ENCODE measurements at places on chromosomes 3 and 15. TPM values are rescaled to one million over a fixed set of nuclear protein-coding genes. Genes with fewer than 3 reads are reported as not detected.
A peak's percentile ranks its signal among the peaks of the same experiment; 100 is the strongest.

- no peak for DNase-seq
Measured at GRCh38 chr3:169759256-169759655, 5.6 kb downstream of the TERC start.

DNA sequence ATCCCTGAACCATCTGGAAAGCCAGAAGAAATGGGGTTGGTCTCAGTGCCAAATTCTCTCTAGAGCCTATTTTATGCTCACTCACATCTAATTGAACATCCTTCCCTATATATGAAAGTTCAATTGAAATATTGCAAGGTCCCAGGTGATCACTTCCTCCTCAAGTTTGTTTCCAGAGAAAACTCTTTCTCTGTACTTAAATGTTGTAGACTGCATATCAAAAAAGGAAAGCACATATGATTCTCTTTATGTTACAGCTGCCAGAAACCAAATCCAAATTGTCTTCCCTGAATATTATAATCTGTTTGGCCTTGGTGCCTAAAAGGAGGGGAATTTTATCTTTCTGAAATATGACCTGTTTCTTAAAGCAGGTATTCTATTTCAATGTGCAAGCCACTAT lies 93.3 kb downstream of the SHOX2 start:
- no peak for DNase-seq

DNA sequence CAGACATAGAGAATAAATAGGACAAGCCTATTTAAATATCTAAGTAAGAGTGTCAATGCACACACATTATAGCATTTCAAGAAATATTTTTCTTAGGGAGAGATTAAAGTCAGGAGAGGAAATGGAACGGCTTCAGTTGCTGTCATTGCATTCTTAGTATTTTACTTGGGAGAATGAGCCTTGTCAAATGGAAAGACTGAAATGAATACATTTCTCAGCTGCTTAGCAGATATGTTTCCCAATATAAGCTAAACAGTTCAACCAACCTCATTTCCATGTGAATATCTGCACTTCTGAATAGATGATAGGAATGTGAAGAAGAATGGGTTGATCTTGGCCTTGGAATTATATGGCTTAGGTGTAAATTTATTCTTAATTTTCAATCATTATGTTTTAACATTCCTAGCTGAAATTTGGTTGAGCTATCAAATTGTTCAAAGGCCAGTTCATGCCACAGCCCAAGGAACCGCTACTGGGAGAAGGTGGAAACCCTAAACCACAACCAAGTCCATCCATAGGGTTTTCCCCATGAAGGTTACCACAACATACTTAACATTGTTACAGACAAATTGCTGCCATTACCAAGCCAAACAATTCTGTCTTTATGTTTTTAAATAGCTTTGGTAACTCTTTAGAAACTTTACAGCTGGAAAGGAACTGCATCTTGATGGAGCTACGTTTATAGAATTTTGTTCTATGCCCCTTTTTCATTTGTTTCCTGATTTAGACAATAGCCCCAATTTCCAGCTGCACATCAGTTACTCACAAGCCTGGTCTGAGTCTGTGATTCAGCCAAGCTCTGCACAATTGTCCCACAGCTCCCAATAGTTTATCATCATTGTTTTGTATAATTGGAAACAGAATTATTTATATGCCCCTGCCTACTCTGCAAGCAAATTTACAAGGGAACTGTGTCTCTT lies 459.6 kb downstream of the MECOM start:
- DNase-seq, result no peak

DNA sequence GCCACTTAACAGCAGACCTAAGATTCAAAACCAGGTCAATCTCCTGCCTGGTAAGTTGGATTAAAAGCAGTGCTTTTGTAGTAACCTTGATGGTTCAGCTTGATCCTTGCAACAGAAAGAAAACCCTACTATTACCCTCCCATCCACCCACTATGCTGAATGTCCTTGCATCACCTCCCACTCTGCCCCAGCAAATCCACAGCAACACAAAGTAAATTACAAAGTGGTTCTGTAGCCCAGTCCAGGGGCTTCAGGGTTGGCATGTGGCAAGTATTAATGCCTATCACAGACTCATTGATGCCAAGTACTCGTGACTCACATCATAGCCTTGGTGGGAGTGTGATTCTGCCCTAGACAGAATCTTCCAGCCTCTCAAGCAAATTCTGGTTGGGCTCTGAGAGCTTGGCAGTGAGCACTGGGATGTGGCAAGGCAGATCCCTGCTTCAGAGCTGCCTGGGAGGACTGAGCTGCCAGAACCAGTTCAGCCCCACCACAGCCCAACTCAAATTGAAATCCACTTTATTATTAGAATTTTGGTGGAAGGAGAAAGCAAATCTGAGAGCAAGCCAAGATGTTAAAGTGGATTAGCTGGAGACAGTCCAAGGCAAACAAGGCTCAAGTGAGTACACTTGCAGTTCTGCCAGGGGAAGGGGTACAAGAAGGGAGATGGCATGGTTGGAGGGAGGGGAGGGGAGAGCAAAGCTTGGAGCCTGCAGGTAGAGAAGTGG lies 225.8 kb upstream of the UMPS start:
- DNase-seq, result peak; percentile 27

GRCh38 chr3:192608726-192609600 lies 118.4 kb downstream of the FGF12 start:
- DNase-seq, result no peak

- no peak for DNase-seq
Measured at GRCh38 chr3:68793759-68794701, 138.3 kb downstream of the TAFA4 start.

DNA sequence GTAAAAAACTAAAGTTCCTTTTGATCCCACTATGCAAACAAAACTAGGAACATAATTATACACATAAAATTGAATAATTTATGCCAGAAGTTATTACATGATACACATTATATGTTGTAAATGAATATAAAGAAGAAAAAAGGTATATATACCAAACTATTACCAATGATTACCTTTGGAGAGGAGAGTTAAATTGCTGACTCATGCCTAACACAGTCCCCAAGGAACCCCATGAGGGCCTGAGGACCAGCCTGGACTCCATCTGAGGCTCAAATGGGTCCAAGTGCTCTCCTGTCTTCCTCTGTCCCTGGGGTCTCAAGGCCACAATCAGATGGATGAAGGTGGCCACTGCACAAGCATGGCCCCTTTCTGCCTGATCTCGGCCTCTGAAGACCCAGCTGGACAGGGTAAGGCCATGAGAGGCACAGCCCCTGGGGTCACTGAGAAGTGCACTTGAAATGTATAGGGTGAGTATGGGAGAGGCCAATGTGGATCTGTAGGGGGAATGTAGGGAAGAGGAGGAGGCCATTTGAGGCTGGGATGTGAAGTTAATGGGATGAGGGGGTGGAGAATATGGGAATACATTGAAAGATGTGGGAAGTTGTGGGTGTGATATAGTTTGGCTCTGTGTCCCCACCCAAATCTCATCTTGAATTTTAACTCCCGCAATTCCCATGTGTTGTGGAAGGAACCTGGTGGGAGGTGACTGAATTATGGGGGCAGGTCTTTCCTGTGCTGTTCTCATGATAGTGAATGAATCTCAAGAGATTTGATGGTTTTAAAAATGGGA lies 1.1 kb upstream of the IQCF1 start:
- DNase-seq, result no peak

GRCh38 chr3:100966049-100966491 lies 27.2 kb downstream of the ABI3BP start:
- DNase-seq, result peak; percentile 15

GRCh38 chr3:59788133-59788532 lies 738.3 kb upstream of the CFAP20DC start:
- DNase-seq, result no peak

DNA sequence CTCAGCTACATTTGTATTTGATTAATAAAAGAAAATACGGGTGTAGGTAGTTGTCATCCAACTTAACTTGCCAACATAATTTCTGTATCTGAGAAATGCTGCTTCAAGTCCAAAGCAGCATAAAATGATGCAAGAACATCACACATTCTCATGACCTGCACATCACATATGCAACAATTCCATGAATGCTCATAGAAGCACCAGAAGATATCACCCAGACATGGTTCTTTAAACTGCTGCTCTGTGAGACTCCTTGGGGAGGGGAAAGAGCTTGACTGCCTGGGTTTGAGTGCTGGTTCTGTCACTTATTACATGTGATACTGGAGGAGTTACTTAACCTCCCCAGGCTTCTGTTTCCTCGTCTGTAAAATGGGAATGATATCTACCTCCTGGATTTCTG lies 39.4 kb downstream of the CHST14 start:
- no peak for DNase-seq

GRCh38 chr15:37041042-37041441 lies 59.3 kb downstream of the MEIS2 start:
- no peak for DNase-seq

DNA sequence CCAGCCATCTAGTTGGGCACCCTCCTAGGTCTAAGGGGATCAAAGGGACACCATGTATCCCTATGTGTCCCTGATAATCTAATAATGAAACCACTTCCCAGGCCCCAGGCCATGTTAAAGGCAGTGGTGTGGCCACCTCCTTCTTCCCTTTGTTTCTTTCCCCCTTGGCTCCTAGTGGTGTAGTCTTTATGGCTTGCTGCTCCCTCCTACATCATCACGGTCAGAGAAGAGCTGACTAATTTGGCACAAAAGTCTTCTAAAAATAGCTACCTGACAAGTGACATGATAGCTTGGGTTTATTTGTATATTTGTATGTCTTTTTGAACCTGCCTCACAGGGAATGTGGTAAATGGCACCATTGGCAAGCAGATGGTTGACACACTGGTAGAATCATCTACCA lies 131.0 kb upstream of the CHRM5 start:
- no peak for DNase-seq

GRCh38 chr3:62585861-62586260 lies 212.5 kb upstream of the FEZF2 start:
- DNase-seq, result no peak

- no peak for DNase-seq
Measured at GRCh38 chr15:27043770-27044169, 72.8 kb downstream of the GABRG3 start.

GRCh38 chr3:31839144-31839917 lies 141.7 kb downstream of the OSBPL10 start:
- no peak for DNase-seq

DNA sequence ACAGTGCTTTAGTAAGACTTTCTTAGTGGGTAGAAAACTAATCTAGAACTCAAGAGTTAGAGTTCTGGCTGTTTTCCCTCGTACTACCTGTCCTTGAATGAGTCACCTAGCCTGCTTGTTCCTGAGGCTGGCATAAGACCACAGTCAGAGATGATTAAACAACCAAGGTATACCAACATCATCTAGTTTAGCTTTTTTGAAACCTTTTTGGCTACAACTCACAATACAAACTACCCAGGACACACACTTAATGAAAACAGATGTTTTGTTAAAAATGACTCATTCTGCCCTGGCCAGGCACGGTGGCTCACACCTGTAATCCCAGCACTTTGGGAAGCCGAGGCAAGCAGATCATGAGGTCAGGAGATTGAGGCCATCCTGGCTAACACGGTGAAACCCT lies 4.6 kb downstream of the MCCC1 start:
- DNase-seq, result no peak

DNA sequence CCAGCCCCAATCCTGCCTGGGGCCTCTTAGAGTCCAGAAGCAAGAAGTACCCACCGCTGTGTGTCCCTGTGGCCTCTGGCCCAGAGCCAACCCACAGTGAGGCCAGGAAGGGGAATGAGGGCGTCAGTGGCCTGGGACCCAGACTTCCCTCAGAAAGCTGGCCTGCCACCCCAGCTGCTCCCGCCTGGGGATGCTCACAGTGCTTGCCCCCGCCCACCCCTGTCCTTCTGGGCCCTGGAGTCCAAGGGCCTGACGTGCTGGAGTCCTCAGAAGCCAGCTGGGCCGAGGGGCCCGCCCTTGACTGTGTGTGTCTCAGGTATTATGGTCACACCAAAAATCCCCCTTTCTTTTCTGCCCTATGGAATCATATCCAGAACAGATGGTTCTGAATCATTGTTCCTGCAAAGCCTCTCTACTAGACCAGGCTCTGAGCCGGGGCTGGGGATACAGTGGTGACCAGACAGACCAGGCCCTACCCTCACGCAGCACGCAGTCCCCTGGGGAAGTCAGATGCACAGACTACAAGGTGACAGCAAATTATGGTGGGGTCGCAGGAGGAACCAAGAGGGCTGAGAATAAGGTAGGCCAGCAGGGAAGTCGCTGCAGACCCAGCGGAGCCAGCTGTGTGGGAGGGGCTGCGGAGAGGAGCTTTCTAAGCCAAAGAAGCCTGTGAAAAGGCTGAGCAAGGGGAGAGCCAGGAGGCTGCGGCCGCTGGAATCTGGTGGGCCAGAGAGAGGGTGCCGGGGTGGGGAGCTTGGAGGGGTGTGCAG lies 99.1 kb downstream of the VGLL4 start:
- no peak for DNase-seq

- DNase-seq, result no peak
Measured at GRCh38 chr3:1462856-1463450, 370.1 kb downstream of the CNTN6 start.

DNA sequence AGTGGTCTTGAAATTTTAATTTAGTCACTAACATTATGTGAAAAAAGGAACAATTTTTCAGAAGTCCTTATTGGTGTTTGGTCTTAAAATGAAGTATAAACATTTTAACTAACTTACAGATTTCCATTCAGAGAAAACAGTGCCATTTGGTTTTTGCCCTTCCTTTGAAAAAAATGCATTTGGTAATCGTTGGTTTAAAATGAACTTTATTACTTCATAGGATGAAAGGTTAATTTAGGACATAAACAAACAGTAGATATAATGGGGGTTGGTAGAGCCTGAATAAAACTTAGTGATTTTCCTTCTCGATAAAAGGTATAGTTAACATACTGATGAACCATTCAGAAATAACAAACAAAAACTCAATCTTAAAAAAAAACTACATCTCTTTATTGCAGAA lies 39.7 kb downstream of the TFG start:
- DNase-seq, result no peak

- no peak for DNase-seq
Measured at GRCh38 chr3:124318656-124319055, 326.7 kb upstream of the ROPN1 start.

AP3B2 gene
- total RNA-seq, result not detected

SLC35G2 gene
- 2.4 TPM for total RNA-seq

GATA2 gene
- total RNA-seq, result 10.2 TPM

COL6A5 gene
- not detected for total RNA-seq

GHSR gene
- not detected for total RNA-seq

PDCD6IP gene
- 167 TPM for total RNA-seq

GOLGA6L10 gene
- 0.62 TPM for total RNA-seq

ZSCAN2 gene
- 4.6 TPM for total RNA-seq

BFSP2 gene
- not detected for total RNA-seq

DNAH1 gene
- 3.0 TPM for total RNA-seq

ZNF80 gene
- total RNA-seq, result not detected

P3H2 gene
- 4.4 TPM for total RNA-seq

UBE2E2 gene
- total RNA-seq, result 51.4 TPM

PIERCE2 gene
- total RNA-seq, result 3.1 TPM

ZBED2 gene
- total RNA-seq, result not detected

P2RY14 gene
- 1.5 TPM for total RNA-seq

OSBPL10 gene
- 4.7 TPM for total RNA-seq
